ENCODE measurements at places on chromosomes 16 and 17.

DNA sequence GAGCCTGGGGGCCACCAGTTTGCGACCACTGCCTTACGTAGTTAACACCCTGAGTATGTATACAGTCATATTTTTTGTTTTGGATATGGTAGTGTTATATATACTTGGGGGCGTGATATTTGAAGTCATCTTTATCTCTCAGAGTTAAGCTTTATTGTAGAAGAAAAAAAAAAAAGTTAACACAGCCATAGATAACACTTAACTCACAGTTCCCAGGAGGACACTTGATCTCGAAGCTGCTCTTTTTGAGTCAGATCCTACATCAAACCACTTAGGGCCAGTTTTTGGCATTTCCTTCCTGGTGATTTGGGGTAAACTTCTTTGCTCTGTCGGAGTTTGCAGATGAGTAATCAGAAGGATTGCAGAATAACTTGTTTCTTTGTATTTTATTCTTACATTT, 5.8 kb downstream of the ITPRIPL2 start:
- no peak for DNase-seq

- peak; percentile 65 for DNase-seq
These were observed 41.6 kb downstream of the PRKCB start for GRCh38 chr16:23877107-23878070.

- DNase-seq, result no peak
These were observed 8.1 kb downstream of the ZC3H7A start for GRCh38 chr16:11788914-11789313.

GRCh38 chr17:46180892-46181274, 12.3 kb downstream of the KANSL1 start:
- DNase-seq, result no peak

DNA sequence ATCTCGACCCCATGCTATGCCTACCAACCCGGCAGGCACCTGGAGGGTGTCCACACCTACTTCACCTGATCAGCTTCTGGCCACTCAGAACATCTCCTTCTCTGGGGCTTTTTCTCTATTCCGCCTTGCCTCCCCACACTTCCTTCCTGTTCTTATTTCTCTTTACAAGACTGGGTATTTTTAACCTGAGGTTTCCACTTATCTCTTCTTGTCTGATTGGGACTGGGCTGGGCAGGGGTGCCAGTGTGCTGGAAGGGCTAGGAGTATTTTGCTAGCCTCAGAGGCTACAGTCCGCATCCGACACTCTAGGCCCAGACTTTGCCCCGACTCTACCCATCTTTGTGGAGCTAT, 26.2 kb upstream of the ZNF652 start:
- DNase-seq, result no peak

GRCh38 chr17:70493277-70493874, 324.0 kb downstream of the KCNJ2 start:
- DNase-seq, result no peak

DNA sequence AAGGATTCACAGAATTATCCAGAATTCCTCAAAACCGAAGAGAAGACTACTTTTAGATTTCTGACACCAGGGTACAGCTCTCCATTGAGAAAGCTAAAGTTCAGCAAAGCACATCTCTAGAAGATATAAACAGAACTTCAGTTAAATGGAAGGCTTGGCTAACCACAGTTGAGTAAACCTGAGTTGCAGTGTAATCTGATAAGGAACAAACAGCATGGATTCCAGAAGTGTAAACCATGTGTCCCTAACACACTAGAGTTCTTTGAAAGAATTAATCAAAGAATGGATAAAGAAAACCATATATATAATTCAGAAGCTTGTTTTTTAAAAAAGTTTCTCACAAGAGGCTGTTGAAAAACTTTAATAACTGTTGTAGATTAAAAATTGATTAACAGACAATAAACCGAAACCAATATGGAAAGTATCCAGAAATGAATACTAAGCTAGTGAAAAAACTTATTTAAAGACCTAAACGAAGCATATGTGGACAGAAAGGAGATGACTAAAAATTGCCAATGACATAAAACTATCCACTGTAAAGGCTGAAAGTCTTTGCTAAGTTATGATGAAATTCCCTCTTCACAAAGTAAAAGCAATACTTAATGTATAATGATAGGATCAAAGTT, 4.3 kb downstream of the RNF43 start:
- DNase-seq, result no peak

- DNase-seq, result no peak
These were observed 14.4 kb upstream of the FBXO47 start for GRCh38 chr17:38981636-38982035.

DNA sequence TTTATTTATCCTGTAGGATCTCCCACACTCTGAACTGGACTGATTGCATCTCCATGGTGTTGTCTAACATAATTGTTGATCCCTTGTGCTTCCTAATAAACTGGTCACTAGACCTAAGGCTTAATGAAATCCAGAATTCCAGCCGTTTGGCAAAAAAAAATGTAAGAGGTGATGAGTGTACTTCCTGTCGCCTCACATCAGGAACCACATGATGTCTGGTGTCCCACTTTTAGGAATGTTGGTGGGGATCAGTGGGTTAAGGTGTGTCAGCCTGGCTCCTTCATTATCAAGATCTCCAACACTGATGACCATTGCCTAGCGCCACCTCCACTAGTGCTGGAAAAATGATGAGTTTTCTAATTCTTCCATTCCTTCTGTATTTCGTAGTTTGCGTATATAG, 18.6 kb upstream of the LONP2 start:
- no peak for DNase-seq

GRCh38 chr16:12436201-12436657, 367.5 kb downstream of the CPPED1 start:
- DNase-seq, result no peak

- DNase-seq, result no peak
These were observed 19.6 kb downstream of the BEAN1 start for GRCh38 chr16:66446737-66447136.

DNA sequence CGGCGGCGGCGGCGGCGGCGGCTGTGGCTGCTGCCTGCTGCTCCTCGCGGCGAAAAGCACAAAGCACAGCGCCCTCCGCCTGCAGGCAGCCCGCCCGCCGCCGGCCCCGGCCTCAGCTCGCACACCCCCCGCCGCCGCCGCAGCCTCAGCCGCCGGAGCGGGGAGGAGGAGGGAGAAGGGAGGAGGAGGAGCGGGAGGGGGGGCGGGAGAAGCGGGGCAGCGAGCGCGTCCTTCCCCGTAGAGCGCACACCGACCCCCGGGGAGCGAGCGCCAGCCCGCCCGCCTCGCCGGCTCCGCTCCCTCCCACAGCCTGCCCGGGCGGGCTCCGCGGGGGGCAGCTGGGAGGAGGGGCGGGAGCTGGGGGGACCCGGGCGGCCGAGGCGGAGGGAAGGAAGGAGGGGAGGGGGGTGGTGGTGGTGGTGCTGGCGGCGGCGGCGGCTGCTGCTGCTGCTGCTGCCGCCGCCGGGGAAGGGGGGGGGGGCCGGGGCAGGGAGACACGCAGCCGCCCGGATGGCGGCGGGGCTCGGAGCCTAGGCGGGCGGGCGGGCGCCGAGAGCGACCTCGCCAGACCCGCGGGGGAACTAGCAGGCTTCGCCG, at the start of gene UBTF:
TSS of gene UBTF (minus strand) at position 60 of the 597 bp plus-strand sequence. CDS start 1,446 bp downstream, outside the sequence.
- peak; percentile 91 for DNase-seq

DNA sequence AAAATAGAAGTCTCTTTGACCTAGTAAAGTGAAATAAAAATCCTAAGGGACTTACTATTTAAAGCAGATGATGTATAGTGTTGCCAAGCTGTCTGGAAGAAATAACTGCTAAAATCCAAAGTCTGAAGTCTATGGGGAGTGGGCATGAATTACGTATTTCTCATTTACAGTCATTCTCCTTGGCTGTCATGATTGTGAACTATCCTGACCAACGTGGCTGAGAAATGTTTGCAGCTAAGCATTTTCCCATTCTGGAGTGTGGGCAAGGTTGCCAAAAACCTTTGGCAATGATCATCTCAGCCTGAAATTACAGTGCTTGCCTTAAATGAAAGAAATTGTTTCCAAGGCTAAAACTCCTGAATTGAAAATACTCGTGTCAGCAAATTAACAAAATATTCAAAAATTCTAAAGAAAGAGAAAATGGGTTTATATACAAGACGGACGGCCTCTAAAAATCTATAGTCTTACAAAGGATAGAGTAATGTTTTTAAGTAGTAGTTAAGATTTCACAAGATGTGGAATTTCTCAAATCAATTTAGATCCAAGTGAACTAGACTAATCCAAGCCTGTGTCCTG, 77.0 kb downstream of the CACNG1 start:
- DNase-seq, result no peak

DNA sequence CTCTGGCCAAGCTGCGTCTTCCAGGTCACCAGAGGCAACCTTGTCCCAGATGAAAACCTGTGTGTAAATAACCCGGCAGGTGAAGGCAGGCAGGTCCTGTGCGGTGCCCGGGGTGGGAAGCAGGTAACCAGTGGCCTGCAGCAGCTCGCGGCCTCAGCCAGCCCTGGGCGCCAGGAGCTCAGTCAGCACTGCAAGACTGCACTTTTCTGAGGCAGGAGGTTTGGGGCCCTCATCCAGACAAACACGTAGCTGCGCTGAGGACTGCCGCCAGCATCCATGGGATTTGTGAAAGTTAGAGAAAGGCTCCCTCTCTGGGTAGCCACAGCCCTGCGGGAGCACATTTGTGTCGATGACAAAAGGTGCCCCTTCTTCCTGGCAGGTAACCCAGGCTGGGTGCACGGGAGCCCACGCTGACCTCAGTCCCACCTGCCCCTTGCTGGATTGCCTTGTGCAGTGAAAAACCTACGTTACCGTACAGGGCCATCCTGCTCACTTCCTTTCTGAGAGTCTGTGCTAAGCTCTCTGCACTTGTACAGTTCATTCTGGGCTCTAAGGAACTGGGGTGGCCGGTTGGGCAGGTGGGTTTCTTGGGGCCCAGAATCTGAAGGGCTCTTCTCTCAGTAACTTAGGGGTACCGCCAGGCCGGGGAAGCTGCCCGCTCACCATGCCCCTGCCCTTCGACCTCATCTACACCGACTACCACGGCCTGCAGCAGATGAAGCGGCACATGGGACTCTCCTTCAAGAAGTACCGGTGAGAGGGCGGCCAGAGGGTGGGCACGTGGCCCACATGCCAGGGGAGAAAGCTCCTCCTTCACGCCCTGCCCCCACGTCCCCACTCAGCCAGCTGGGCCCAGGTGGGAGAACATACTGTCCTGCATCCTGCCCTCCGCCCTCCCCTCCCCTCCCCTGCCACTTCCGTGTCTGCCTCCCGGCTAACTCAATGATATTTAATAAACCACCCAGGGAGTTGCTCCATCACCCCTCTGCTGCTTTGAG, 56.4 kb downstream of the MGAT5B start:
- no peak for DNase-seq

Data from osteocyte (in vitro differentiated cells).